Panc1 (cell line): ENCODE measurements at places on chromosomes 7 and 10.

- DNase-seq: no peak
Measured at GRCh38 chr10:27659786-27660185, 85.8 kb downstream of the MKX start.

GRCh38 chr10:43258211-43258561, 8.7 kb downstream of the RASGEF1A start:
- no peak for DNase-seq

GRCh38 chr10:73908853-73909539, 1.9 kb upstream of the PLAU start:
- peak; percentile 97 for DNase-seq

DNA sequence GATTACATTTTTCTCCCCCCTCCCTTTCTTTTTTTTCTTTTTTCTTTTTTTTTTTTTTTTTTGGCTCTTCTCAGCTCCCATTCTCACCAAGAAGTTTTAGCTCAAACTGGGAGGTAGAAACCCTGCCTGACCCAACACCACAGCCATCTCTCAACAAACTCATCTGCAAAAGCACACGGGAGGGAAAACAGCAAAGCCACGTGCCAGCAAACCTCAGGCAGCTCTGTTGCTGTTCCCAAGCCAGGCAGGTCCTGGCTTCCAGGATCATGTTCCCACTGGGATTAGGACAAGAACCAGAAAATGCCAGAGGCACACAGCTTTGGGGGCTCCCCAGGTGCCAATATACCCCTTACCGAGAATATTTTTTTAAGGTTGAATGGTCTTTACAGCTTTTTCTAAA, 56.7 kb downstream of the ITIH5 start:
- no peak for DNase-seq

GRCh38 chr7:55140221-55140940, 121.6 kb downstream of the EGFR start:
- DNase-seq: no peak

- DNase-seq: no peak
Measured at GRCh38 chr10:80203835-80204676, 1.3 kb downstream of the ANXA11 start.

DNA sequence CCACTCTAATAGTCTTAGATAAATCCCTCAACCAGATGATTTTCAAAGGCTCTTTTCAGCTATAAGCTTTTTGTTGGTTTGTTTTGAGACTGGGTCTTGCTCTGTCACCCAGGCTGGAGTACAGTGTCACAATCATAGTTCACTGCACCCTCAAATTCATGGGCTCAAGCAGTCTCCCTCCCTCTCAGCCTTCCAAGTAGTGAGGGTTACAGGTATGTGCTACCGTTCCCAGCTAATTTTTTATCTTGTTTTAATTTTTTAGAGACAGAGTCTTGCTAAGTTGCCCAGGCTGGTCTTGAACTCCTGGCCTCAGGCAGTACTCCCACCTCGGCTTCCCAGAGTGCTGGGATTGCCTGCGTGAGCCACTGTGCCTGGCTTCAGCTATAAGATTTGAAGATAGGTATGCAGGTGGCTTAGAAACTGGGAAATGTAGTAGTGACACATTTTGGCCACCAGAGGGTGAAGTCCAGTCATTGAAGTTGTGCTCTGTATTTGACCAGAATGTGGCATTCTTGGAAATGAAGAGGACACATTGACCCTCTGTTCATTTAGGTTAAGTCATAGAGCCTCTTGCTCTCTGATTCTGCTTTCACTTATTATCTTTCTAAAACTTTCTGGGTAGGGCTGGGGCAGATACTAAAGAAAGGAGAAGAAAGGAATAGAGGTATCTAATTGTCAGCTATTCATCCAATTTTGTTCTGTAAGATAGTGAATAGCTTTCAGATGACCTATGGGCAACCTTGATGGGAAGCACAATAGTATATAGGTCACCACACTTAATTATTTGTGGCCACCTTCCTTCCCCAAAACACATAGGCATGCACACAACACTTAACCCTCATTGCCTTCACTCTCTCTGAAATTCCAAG, 36.0 kb downstream of the R3HCC1L start:
- DNase-seq: peak; percentile 53

GRCh38 chr10:127797339-127797738, 60.4 kb downstream of the FOXI2 start:
- no peak for DNase-seq

- DNase-seq: no peak
Measured at GRCh38 chr10:31318382-31318853, 598 bp upstream of the ZEB1 start.

GRCh38 chr10:13589316-13589715, 2.6 kb downstream of the PRPF18 start:
- DNase-seq: no peak

- no peak for DNase-seq
Measured at GRCh38 chr7:148478551-148478950, 112.0 kb upstream of the C7orf33 start.

GRCh38 chr10:88256886-88257285, 326.2 kb downstream of the RNLS start:
- no peak for DNase-seq

GRCh38 chr7:1321411-1322239, 89.0 kb downstream of the UNCX start:
- no peak for DNase-seq

DNA sequence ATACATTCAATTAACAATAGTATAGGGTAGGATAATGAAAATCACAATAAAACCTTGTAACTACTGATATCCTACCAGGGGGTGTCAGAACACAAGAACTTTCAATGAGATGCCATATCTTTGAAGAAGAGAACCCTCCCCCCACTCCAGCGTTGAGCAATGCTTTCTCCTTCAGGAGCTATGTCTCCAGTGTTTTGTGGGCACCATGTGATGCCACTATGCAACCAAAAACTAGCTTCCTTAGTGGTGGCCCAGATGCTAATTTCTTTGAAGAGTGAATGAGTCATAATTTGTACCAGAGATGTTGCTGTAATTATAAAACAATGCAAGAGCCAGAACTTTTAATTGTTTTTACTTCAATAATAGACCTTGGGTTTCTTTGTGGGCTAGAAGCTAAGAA, 76.0 kb upstream of the ADO start:
- DNase-seq: no peak

DNA sequence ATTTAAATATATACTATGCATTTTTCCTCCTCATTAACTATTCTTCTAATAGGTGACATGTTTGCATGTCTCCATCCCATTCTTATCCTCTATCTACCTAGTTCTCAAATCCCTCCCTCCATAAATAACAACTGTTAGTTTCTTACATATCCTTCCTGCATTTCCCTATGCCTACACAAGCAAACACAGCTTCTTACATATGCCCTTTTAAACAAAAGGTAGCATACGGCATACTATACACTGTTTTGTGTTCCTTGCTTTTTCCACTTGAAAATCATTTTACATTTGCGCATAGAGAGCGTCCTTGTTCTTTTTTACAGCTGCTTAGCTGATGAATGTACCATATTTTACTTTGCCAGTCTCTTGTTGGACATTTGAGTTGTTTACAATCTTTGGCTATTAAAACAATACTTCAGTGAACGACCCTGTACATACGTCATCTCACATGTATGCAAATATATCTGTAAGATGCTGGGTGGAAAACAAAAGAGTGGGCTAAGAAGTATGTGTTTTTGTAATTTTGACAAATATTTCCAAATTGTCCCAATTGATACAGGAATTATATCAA, 7.8 kb downstream of the GOT1 start:
- DNase-seq: no peak

DNA sequence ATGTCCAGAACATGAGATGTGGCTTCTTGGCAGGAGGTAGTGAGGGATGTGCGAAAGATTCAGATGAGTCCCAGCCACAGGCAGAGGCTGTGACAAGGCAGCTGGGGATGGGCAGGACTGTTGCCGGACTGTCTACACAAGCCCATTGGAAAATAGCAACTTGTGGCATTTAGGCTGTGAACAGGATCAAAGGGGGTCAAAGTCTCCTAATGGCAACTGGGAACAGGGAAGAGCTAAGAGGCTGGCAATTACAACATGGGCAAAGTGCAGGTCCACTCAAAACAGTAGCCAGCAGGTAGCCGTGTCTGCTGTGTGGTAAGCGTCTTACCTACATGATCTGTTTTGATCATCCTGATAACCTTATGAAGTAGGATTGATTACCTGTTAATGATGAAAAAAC, 254.2 kb upstream of the ZNF32 start:
- DNase-seq: no peak

DNA sequence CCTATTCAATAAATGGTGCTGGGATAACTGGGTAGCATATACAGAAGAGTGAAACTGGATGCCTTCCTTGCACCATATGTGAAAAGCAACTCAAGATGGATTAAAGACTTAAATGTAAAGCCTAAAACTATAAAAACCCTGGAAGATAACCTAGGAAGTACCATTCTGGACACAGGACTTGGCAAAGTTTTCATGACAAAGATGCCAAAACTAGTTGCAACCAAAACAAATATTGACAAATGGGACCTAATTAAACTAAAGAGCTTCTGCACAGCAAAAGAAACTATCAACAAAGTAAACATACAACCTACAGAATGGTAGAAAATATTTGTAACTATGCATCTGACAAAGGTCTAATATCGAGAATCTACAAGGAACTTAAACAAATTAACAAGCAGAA, 129.1 kb upstream of the CTBP2 start:
- DNase-seq: no peak

DNA sequence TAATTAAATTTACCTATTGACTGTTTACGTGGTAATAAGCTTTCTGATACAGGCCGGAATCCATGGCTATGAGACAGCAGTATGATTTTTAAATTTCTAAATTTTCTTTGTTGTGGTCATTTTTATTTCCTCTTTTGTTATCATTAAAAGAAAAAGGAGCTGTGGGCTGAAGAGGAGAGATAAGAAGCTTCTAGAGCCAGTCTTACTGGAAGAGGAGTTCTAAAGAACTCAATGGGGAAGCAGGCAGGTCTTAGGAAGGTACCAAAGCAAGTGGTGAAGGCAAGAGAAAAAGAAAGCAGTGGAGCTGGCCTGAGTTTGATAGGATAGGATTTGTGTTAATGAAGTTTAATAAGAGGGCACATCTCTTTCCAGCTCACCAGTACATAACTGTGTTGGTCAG, 1187.8 kb downstream of the CNTNAP2 start:
- no peak for DNase-seq

DNA sequence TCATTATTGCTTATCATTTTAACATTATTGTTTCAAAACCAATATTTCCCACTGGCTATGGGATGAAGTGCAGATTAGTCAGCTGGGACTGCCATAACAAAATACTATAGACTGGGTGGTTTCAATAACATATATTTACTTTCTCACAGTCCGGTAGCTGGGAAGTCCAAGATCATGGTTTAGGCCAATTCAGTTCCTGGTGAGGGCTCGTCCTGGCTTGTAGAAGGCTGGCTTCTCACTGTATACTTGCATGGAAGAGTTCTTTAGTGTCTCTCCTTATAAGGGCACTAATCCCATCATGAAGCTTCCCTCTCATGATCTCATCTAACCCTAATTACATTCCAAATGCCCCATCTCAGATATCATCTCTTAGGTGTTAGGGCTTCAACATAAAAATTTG, 101.3 kb downstream of the CHRM2 start:
- DNase-seq: no peak

DNA sequence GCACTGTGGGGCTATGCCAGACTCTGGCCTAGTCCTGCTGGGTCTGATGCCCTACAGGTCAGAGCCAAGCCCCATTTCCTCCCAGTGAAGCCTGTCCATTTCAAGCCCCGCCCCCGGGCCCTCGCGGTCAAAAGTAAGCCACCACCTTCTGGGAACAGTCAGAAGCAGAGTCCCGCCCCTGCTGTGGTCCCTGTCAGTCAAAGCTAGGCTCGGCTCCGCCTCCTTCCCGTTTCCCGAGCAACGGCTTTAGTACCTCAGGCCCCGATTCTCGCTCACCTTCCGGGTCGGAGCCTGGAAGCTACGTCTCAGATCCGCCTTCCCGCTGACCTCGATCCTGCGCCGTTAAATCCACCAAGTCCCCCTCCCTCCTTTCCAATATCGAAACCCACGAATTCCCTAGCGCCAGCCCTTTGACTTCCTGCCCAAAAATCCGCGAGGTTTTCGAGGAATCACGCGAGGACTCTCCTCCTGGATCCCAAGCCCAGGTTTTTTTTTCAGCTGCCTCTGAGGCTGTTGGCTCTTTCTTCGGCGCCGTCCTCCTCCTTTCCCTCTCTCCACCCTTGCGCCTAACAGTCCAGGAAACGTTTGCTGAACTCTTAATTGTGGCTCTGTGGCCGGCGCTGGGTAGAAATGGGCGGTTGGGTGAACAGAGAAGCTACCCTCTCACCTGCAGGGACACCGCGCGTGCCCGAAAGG, 11.8 kb downstream of the SFXN3 start:
- DNase-seq: peak; percentile 97

GRCh38 chr7:155448632-155449007, 9.3 kb upstream of the EN2 start:
- no peak for DNase-seq

DNA sequence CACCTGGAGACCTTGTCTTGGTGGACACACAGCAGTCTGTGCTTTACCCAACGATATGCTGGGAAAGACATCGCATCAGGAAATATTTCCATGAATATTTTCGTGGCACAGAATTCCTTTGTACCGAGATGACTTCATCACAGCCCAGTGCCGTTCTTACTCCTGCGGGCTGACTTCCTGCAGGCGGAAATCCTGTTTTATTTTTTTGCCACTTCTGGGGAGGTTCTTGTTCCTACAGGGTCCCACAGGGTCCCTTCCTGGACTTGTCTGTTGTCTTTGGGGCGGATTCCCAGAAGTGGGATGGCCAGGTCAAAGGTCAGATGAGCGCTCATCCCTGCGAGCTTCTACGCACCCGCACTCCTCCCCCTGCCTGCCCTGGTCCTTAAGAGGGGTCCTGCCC, 86.5 kb downstream of the DNAJB6 start:
- no peak for DNase-seq

DNA sequence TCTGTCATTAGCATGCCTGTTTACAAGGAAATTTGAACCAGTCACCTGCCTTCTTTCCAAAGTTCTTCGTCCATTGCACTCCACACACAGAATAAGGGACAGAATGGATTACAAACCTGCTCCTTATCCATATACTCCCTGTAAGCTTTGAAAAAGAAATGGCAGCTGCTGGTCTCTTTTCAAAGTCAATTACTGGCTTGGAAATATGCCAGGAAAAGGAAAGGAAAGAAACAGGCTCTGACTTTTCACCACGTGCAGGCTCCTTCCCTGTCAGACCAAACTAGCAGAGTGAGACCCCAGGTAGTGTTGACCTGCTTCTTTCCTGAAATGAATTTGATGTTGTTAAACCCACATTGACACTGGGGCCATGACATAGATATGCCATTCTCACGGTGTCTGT, 84.5 kb downstream of the LHFPL3 start:
- DNase-seq: no peak

- no peak for DNase-seq
Measured at GRCh38 chr10:30282221-30282620, 66.9 kb downstream of the MTPAP start.

DNA sequence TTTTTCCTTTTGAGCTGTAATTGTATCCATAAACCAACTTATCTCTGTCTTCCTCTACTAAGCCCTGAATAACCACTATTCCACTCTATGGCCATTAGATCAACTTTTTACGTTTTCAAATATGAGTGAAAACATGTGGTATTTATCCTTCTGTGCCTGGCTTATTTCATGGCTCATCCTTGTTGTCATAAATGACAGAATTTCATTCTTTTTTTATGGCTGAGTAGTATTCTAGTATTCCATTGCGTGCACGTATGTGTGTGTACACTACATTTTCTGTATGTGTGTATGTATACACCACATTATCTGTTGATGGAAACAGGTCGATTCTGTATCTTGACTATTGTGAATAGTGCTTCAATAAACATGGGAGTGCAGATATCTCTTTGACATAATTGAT, 11.1 kb downstream of the CDK1 start:
- no peak for DNase-seq
